ENCODE measurements at places on chromosomes 13 and 19.
A peak's percentile ranks its signal among the peaks of the same experiment; 100 is the strongest.

DNA sequence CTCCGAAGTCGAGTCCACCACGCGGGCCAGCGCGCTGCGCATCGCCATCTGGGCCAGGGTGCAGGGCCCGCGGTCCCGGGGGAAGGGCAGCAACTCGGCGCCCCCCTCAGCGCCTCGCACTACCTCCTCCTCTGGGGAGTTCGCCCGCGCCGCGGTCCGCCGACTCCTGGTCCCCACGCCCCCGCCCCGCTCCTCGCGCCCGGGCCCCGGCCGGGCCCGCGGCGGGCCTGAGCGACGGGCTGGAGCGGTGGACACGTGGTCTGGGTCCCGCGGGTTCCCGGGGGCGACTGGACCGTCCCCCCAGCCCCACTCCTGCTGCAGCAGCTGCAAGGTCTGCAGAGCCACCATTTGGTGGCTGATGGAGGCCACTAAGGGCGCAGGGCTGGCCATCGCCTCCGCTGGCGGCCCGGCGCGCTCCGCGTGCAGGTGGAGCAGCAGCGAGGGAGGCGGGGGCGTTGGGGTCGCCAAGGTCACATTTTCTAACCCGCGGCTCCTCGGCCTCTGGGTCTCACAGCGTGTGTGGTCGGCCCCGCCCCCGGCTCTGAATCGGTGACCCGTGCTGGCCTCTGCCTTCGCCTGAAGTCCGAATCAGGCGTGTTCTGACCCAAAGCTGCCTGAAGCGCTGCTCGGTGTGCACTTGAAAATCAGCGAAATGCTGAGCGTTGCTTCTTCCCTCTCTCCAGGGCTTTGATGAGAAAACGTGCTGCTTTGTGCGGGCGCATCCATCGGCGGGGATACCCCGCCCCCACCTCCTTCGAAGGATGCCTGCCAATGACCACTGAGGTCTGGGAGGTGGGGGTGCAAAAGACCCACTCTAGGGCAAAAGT lies at the start of gene DLEU7:
DLEU7 (minus strand) TSS at position 436 of the 827 bp plus-strand sequence; CDS start at position 390, 46 bp downstream.
- DNase-seq = no peak

- DNase-seq = peak; percentile 53
Observed at GRCh38 chr13:51342706-51343105, 3.2 kb downstream of the SERPINE3 start.

- DNase-seq = no peak
Observed at GRCh38 chr13:36282821-36283432, 14.7 kb downstream of the CCDC169 start.

DNA sequence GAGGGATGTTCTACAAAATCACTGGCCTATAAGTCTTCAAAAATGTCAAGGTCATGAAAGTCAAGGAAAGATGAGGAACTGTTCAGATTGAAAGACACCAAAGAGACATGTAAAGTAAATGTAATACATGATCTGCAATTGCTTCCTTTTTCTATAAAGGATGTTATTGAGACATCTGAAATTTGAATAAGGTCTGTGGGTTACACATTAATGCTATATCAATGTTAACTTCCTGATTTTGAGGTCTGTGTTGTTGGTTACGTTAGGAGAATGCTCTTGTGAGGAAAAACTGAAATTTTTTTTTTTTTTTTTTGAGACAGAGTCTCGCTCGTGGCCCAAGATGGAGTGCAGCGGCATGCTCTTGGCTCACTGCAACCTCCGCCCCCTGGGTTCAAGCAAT lies 197.4 kb downstream of the RGCC start:
- DNase-seq = no peak

GRCh38 chr13:24473686-24474085 lies 38.9 kb downstream of the PARP4 start:
- DNase-seq = no peak

DNA sequence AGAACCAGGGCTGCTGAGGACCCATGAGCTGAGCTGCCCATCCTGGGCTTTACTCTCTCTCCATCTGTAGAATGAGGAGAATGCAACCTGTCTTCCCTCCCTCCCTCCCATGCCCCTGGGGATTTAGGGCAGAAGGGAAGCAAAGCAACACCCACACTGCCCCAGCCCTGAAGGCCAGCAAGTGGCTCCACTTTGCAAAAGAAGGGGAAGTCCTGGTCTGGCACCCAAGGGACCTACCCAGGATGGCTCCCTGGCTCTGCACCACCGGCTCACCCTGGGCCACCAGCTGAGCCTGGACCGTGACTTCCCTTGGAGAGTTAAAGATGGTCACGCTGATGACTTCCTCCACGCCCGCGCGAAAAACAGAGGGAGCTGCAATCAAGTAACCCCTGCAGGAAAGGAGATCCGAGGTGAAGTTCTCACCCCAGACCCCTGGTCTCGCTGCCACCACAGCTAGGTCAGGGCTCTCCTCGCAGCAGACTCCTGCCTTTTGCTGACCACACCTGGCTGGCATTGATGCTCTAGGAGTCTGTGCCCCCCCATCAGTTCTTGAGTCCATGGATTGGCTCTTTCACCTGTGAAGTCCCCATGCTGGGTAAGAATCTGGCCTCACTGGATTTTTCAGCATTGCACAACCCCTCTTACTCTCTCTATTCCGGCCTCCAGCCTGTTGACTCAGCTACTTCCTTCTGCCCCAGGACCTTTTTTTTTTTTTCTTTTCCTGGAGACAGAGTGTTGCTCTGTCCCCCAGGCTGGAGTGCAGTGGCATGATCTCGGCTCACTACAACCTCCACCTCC lies 4.6 kb downstream of the CPAMD8 start:
- DNase-seq = no peak

DNA sequence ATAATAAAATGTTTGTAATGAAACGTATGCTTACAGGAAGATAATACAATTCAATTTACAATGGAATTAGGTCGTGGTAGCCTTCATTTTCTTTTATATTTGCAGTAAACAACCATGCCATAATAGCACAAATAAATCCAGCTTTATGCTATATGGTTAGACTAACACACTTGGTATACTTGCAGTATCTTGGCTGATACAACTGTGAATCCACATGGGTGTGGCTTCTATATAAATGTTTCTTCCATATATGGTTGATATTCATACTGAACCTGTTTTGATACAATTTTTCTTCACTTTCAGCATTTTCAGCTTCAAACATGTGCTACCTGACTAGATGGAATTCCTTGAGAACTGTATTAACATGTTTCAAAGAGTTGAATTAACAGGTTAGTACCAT lies 20.4 kb upstream of the SPRY2 start:
- DNase-seq = no peak

DNA sequence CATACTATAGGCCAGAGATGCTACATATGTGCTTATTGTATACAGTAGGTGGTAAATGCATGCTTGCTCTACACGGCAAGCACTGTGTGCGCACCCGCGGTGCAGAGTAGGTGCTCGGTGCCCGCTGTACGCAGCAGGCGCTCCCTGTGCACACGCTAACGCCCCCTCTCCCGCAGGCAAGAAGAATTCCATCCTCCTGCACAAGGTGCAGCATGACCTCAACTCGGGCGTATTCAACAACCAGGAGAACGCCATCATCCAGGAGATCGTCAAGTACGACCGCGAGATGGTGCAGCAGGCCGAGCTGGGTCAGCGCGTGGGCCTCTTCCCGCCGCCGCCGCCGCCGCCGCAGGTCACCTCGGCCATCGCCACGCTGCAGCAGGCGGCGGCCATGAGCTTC lies 17.7 kb downstream of the POLRMT start:
- no peak for DNase-seq

DNA sequence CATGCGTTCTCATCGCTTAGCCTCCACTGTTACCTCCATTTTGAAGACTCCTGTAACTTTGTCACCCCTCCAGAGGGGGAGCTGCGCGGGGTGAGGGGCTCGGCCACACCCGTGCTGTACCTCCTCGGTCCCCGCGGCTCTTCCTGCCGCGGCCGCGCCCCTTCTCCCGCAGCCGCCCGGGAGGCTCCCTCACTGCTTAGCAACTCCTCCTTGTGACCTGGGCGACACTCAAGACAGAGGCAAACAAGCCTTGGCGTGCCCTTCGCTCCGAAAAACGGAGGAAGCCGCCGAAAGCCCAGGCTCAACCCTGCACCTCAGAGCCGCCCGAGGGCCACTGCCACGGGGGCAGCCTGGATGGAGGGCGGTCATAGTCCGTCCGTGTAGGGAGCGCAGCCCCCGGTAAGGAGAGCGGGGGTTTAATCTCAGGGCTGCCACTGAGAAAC lies 494.3 kb downstream of the FOXO1 start:
- no peak for DNase-seq

GRCh38 chr19:16293118-16294091 lies 31.2 kb upstream of the KLF2 start:
- peak; percentile 77 for DNase-seq

DNA sequence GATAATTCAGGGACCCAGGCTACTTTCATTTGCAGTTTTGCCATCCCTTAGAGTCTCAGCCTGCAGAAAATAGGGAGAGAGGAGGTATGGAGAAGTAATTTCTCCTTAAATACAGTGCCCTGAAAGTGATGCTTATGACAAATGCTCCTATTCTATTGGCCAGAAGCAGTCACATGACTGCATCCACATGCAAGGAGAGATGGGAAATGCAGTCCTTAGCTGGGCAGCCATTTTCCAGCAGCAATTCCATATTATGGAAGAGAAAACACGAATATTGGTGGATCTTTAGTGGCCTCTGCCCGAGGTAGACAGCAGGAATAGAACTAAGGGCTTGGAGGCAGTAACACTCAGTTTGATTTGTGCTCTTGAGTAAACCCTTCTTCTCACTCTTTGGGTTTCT lies 39.4 kb downstream of the VAV1 start:
- DNase-seq = no peak

- no peak for DNase-seq
Observed at GRCh38 chr19:33298146-33298911, 4.0 kb downstream of the CEBPA start.

GRCh38 chr13:48527955-48528354 lies 4.9 kb downstream of the RCBTB2 start:
- no peak for DNase-seq

- no peak for DNase-seq
Observed at GRCh38 chr13:66036024-66036614, 1194.0 kb downstream of the PCDH9 start.

- DNase-seq = no peak
Observed at GRCh38 chr19:32287086-32287485, 58.3 kb upstream of the ZNF507 start.

DNA sequence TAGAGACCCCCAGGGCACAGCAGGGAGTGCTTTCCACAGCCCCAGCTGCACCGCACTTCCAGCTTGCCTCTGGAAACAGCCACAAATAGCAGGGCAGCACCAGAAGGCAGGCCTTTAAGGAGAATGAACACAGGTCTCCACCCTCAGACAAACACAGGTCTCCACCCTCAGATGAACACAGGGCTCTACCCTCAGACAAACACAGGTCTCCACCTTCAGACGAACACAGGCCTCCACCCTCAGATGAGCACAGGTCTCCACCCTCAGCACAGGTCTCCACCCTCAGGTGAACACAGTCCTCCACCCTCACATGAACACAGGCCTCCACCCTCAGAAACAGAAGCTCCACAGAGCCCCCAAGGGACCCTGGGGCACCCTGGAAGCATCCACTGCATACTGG lies 51.7 kb downstream of the C1QTNF9 start:
- DNase-seq = no peak

- peak; percentile 61 for DNase-seq
Observed at GRCh38 chr13:43572656-43573360, 214.0 kb downstream of the ENOX1 start.

DNA sequence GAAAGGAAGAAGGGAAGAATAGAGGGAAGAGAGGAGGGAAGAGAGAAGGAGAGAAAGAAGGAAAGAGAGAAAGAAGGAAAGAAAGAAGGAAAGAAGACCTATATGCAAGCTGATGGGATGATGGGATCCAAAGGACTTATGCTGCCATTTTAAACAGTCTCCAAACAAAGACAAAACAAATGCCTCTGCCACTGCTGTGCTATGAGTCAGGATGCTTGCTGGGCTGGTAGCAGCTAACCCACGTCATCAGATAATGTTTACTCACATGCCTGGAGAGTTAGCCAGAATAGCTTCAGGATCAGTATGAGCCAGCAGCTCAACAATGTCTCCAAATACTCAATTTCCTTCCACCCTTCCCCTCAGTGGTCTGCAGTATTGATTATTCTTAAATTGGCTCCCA lies 12.0 kb upstream of the ZNF274 start:
- no peak for DNase-seq

DNA sequence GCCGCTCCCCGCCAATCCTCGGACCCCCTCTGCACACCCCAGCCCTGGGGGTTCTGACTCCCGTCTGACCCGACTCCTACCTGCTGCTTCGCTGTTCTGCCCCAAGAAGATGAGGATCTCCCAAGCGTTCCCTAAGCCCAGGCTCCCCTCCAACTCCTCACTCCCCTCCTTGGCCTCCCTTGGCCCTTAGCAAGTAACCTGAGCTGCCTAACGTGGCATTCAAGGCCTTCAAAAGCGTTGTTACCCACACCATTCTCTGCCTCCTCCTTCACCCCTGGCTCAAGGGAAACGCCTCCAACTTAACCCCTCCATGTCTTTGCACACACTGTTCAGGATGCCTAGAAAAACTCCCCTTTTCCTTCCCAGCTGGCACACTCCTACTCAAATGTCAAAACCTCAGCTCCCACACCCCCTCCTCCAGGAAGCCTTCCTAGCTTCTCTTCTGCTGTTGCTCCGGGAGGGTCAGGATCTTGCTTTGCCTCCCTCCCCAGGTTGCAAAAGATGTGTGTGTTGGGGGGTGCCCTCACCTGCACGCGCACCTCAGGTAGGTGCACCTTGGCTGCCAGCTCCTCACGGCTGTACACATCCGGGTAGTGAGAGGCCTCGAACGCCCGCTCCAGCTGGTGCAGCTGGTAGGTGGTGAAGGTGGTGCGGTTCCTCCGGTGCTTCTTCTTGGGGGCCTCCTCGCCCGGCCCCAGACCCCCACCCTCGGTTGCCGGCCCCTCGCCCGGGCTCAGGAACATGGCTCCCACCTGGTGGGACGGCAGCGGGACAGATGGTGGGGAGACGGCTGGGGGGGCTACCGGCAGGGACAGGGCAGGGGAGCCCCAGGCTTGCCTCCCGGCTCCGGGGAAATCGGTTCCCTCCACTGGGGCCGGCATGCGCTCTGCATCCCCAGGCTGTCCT lies 775 bp downstream of the RAX2 start:
- DNase-seq = no peak

Measured in AG04449 (cell line).